ENCODE measurements at places on chromosomes 7 and 10.

DNA sequence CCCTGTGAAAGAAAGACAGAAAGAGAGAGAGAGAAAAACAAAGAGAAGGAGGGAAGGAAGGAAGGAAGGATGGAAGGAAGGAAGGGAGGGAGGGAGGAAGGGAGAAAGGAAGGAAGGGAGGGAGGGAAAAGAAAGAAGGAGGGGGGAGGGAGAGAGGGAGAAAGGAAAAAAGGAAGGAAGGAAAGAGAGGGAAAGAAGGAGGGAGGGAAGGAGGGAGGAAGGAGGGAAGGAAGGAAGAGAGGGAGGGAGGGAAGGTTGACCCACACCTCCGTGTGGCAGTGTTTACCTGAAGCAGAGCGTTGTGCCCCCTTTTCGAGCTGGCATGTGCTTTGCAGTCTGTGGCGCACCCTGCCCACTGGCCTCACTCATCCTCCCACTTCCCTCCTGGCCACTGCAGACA lies 12.3 kb upstream of the MPP7 start:
- DNase-seq: no peak

DNA sequence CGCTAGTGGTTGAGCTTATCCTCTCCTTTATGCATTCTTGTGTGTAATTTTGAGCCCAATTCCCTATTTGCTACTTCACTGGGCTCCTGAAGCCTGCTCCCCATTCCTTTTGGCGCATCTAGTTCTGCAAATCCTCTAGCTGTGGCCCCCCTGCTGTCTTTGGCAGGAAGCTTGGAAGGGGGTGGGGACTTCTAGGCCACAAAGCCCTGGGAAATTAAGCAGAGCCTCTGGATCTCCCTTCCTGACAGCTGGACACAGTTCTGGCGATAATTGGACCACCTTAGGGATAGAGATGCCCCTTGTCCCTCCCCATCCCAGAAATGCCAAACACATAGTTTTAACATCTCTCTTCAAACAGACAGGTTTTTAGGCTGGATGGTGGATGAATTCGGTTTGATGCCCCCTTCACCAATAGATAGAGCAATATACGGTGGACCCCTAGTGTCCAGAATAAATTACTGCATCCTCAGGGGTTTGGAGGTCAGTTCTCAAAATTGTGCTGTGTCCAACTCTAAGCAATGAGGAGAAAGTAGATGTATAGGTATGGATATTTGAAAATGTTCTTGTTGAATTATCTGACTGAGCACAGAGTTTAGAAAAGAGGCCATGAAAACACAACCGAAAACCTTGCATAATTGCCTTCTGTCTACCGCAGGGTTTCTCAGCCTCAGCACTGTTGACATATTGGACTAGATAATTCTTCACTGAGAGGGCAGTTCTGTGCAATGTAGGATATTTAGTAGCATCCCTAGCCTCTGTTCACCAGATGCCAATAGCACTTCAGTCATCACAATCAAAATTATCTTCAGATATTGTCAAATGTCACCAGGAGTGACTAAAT lies 75.5 kb downstream of the PAPSS2 start:
- no peak for DNase-seq

GRCh38 chr10:118605694-118606093 lies 10.2 kb upstream of the PRLHR start:
- no peak for DNase-seq

DNA sequence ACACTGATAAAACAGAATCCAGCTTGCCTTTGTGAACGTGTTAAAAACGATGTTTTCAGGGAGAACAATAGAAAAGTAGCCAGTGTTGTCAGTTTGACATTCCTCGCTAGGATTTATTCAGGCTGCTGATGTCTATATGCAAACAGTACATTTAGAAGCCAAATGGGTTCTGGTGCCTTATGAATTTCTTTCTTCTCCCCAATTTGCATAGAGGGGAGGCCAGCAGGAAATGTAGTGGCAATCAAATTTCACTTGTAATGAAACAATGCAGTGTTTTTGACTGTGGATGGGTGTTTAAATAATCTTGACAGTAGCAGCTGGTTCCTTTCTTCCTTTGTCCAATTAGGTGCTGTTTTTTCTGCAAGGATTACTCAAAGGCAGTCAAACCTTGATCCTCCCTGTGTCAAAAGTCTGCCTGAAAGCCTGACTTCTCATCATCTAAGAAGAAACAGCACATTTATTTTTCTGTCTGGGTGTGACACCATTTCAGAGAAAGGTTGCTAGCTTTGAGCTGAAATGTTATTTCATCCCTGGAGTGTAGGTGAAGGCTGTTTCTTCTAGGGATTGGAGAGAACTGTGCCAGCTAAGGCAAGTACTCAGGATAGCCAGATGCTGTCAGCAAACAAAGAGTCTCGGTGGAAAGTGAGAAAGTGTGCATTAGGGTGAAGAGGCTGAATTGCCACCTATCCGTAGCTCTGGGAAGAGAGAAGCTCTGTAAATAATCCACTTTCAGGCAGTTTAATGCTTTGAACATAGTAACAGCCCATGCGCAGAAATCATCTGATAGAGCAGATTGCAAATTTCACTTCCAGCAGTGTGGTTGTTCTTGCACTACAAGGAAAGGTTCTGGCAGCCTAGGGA lies 36.6 kb upstream of the ZNRF2 start:
- no peak for DNase-seq

- DNase-seq: no peak
Measured at GRCh38 chr10:372566-372965, 237.3 kb downstream of the ZMYND11 start.

- no peak for DNase-seq
Measured at GRCh38 chr7:133563251-133563650, 310.4 kb downstream of the EXOC4 start.

- DNase-seq: no peak
Measured at GRCh38 chr10:16843252-16843870, 26.1 kb upstream of the RSU1 start.

DNA sequence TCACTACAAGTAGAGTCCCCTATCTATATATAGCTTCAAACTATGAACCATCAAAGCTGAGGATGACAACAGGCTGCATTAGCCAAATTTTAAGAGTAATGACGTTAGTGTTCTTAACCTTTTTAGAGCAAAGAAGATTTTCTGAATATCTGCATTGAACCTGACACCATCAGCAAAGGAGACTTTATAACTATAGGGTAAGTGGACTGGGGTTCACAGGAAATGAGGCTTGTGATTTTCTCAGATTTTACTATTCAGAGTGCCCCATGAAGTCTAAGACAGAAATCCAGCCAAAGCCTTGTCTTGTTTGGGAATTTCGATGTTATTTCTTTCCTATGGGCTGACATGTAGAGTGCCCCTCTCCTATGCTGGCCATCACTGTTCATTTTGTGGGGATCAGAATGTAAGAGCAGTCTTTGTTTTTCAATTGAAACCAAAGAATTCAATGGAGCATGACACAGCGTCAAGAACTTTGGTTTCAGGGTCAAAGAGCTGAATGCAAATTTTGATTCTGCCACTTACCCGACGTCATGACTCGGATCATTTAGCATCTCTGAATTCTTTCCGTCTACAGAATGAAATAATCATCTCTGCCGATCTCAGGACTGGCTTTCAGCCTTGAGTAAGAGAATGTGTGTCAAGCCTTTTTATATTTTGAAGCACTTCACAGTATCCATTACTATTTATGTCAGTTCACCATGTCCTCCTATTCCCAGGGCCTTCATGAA lies 52.7 kb downstream of the DENND11 start:
- DNase-seq: no peak

DNA sequence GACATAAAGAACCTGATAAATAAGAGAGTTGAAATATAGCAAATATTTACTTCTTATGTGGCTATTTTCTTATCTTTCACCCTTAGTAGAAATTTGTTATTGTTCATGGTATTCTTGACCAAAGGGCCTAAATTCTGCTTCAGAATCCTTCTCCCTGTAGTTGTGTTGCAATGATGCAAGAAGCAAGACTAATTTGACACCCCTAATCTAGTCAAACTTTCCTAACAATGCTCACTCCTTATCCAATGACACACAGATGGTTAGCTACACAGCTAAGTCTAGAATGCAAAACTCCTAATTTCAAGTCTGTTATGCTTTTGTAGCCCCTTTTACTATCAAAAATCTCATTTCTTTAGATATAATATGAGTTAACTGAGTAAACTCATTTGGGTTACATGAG lies 56.1 kb downstream of the TWIST1 start:
- no peak for DNase-seq

- DNase-seq: no peak
Measured at GRCh38 chr10:78868456-78868855, 200.3 kb upstream of the ZMIZ1 start.

DNA sequence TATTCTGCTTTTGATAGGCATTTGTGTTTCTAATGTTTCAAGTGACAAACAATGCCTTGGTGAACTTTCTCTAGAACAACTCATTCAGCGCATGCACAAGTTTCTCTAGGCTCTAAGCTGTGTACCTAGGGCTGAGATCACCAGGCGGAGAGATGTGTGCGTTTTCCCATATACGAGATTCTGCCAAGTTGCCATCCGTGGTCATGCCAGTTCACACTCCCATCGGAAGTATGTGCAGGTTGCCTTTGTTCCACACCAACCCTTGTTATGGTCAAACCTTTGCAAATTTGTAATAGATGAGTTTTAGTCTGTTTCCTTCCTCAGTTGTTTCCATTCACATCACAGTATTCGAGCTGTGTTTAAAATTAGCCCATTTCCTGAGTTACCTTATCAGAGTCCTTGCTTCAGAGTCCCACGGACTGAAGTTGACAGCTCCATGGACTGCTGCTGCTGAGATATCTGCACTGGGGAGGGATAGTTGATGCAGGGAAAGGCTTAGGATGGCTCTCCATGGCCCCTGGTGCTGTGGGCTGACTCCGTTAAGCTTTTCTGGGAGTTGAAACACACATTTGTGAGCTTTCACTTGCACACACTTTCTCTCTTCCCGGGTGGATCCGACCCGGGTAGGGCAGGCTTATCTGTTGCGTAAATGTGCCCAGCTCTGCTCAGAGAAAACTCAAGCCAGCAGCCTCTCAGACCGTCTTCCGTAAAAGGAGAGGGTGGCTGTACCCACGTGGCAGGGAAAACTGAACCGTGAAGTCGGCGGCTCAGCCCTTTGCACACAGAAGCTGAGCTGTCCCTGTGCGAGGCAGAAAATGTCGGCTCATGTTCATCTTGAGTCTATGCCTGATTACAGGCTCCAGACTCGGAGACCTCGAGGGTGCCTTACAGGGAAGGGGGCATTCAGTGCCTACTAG lies 49.4 kb downstream of the HK1 start:
- DNase-seq: no peak

DNA sequence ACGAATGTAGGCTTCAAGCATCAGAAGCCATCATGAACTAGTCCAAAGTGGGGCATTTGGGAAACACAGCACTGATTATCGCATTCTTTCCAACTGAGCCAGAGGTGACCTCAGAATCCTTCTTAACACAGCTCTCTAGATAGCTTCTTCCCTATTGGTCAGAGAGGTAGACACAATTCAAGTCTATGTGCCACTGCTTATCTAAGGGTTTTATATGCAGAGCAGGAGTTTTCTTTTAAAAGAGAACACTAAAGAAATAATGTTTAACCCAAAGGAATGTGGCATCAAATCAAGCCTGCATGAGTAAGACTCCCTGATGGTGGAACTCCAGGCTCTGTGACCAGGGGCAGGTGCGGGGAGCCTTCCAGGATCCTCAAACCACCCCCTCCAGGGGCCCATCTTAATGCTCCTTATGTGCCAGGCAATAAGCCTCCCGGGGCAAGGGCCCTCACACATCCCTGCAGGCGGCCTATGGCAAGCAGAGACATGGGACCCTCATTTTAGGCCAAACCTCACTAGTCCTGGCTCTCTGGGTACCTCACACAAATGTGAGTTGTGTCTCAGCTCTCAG lies 13.8 kb downstream of the HSPA12A start:
- DNase-seq: no peak

DNA sequence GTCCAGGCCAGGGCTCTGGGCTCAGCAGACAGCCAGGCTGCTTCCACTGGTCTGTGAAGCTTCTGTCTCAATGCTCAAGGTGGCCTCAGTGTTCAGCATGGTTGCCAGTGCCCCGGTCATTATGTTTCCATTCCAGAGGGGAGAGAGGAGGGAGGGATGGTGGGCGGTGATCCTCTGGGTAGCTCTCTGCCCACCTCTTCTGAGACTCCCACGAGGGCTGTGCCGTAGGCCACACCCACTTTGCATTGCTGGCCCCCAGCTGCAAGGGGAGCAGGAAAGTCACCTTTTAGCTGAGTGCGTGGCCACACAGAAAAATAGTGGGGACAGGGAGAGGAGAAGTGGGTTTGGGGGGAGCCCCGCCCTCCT lies 42.5 kb downstream of the FOXK1 start:
- no peak for DNase-seq

DNA sequence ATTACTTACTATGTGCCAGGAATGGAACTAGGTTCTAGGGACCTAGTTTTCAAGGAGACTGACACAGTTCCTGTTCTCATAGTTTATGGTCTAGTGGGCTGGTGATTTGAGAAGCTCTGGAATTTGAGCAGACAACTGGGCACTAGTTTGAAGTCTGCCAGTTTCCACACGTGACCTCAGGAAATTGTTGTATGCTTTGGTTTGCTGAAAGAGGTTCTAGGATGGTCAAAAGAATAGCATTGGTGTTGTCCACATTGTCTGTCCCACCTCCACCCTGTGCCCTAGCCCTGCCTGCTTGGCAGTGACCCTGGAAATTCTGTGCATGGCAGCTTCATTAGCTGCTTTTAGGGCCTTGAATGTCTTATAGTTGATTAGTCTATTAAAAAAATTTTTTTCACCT lies 28.7 kb downstream of the GBF1 start:
- DNase-seq: no peak

GRCh38 chr10:3099291-3100092 lies 32.1 kb downstream of the PFKP start:
- no peak for DNase-seq

DNA sequence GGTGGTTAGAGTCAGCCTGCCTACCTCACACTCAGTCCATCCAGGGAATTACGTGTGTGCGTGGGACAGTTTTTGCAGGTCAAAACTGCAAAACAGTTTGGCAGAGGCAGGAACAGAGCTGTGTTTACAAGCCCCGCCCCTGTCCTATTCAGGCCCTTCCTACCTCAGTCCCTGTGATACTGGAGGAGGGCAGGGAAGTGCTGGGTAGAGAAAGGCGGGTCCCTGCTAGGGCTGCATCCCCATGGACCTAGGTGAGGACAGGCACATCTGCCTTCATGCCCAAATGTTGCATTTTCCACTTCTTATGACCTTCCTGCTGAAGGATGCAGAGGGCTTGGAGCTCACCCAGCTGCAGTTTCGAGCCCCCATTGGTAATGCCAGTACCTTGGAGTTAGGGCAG lies 25.1 kb downstream of the SBDS start:
- no peak for DNase-seq

DNA sequence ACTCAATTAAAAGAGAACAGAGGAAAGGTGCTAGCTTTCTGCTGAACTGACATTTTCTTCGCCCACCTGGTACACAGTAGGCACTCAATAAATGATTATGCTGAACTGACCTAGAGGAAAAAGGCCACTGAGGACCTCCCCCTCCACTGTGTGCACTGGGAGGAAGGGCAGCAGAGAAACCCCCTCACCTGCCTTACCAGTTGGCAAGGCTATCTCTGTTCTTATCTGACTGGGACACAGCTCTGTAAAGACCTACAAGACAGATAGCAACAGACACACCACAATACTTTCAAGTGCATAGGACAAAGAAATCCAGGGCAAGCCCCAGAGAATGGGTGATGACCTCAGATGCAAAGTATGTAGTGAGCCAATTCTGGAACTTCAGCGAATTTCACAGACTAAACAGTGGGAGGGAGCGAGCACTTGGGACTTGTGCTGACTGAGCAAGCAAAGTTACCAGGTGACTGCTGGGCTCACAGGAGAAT lies 30.4 kb downstream of the PDLIM1 start:
- no peak for DNase-seq

GRCh38 chr7:53383131-53383530 lies 347.7 kb downstream of the POM121L12 start:
- no peak for DNase-seq
